ENCODE measurements at places on chromosomes 7 and 10.

DNA sequence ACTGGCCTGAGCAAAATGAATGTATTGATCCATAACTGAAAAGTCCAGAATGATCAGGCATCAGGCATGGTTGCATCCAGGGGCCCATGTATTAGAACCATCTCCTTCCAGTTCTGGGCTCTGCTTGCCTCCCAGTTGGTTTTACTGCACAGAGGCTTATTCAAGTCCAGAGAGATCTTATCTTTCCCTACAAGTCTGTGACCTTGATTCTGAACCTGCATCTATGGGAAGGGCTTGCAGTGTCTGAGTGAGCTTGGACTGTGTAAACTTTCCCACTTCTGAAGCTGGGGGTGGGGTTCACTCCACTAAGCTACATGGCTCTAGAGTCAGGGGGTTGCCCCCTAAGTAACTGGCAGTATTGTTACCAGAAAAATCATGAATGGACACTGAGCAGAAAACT lies 136.2 kb downstream of the TCF7L2 start:
- no peak for DNase-seq

GRCh38 chr7:12475362-12476063 lies 71.8 kb upstream of the VWDE start:
- DNase-seq: no peak

DNA sequence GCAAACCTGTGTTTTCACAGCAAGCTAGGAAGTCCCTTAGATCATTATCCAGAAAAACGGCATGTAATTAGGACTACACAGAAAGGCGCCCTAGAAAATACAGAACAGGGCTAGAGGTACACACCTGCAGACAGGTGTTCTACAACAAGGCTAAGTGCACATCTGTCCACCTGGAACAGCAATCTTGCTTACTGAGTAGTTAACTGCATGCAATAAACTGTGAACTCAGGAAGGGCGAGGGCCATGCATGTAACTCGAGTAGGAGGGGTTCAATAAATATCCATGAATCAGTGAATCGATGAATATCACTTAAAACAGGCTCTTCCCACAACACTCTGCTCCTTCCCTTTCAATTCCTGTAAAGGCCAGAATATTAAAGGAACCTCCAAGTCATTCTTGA lies 22.0 kb downstream of the FAM171A1 start:
- no peak for DNase-seq

DNA sequence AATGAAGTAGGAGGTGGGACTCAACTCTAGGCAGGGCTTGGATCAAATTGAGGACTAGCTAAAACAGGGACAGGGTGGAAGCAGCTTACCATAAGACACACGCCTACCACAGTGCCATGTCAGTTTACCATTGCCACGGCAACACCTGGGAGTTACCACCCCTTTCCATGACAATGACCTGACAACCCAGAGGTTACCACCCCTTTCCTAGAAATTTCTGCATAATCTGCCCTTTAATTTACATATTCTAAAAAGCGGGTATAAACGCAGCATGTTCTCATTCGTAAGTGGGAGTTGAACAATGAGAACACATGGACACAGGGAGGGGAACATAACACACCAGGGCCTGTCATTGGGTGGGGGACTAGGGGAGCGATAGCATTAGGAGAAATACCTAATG lies 72.7 kb downstream of the GCC1 start:
- DNase-seq: no peak

DNA sequence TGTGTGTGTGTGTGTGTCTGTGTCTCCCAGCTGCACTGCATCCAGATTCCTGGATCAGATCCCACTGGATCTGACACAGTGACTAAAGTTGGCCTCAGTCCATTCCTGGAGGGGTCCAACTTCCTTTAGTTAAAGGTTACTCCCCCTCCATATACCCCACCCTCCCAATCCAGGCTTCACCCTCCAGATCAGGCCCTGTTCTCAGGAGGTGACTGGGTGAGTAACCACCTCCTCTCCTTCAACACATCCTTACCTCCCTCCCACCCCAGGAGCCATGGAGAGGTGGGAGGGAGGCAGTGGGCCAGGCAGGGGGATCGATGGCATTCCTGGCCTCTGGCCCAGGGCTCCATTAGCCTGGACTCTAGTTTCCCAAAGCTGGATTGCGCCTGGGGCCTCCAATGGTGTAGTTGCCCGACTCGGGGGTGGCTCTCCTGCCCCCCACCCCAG lies 11.3 kb downstream of the KCNIP2 start:
- no peak for DNase-seq

DNA sequence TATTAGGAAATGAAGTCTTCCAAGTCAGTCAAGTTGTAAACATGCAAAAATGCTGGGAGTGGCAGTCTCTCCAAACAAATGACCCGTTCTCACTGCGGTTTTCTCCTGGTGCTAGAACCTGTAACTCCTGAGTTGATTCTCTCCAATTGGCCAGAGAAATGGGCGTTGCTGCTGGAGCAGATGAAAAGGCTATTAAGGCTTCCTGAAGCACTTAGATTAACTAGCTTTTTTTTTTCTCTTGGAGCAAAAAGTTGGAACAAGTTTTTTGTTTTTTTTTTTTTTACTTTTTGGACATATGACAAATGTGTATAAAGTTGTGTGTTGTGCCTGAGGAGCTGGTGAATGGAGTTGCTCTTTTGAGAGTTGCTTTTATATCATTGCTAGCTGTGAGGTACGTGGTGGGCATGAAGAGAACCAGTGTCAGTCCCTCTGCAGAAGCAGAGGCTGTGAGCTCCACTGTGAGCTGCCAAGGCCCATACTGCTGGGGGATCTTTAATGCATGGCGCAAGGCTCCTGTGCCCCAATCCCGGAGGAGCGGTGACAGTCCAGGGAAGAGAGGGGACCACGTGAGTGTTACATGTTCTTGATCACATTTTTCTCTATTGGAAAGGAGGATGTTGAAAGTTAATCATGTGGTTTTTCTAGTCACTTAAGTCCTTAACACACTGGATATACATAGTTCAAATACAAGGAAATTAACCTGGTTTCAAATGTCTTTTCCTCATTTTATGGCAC lies 393.6 kb upstream of the GALNT17 start:
- DNase-seq: no peak

DNA sequence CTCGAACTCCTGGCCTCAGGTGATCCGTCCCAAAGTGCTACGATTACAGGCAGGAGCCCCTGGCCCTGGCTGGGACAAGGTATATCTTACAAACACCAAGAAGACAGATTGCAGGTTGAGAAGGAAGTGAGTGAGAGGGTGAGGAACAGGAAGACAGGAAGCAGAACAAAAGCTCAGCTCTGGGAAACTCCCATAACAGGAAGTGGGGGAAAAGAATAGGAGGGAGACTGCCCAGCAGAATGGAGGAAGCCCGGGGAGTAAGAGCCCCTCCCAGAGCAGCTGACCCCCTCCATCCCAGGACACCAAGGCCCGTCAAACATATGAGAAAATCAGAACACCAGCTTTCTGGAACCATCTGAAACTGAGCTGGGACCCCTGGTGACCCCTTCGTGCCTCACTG lies 2.9 kb downstream of the TECPR1 start:
- DNase-seq: no peak

GRCh38 chr10:29857843-29858701 lies 201.3 kb downstream of the JCAD start:
- no peak for DNase-seq

- no peak for DNase-seq
Measured at GRCh38 chr10:77320971-77321471, 316.6 kb downstream of the KCNMA1 start.

GRCh38 chr7:103569621-103570305 lies 123.8 kb upstream of the SLC26A5 start:
- no peak for DNase-seq

DNA sequence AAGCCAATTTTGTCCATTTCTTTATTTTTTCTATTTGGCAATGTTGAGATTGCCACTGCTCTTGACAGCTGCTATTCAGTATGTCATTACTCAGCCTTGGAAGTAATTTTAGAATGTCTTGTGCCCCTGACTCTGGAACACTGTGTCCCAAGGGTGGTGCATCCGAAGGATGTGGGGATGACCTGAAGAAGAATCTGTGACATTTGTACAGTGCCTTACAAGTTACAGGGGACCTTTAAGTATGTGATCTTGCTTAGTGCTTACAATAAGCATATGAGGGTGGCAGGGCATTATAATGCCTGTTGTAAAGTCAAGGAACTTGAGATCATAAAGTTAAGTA lies 239.5 kb downstream of the REEP3 start:
- DNase-seq: no peak

- DNase-seq: no peak
Measured at GRCh38 chr10:133131734-133132472, 28.1 kb upstream of the KNDC1 start.

DNA sequence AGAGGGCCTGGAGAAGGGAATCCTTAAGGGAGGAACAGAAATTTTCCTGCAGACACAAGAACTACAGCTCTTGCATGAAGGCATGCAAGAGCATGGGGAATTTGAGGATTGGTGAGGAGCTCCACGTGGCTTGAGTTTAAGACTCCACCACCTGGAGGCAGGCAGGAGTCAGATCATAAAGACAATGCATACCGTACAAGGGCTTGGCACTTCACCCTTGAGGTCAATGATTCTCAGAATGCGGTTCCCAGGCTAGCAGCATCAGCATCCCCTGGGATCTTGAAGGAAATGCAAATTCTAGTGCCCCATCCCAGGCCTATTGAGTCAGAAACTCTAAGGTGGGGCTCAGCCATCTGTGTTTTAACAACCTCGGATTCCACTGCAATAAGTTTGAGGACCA lies 143.8 kb downstream of the C7orf25 start:
- DNase-seq: no peak

GRCh38 chr7:21642422-21642821 lies 99.6 kb downstream of the DNAH11 start:
- DNase-seq: no peak

- no peak for DNase-seq
Measured at GRCh38 chr10:117166418-117167345, 28.6 kb upstream of the VAX1 start.

DNA sequence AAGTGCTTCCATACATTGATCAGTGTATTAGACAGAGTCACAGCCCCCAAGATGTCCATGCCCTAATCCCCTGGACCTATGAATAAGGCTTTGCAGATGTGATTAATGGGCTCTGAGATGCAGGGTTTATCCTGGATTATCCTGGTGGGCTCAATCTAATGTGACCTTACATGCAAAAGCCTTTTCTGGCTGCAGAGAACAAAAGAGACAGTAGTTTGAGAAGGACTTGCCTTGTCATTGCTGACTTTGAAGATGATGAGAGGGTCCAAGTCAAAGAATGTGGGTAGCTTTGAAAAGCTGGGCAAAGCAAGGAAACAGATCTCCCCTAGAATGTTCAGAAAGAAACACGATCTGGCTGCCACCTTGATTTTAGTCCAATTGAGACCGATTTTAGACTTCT lies 238.7 kb downstream of the CCSER2 start:
- DNase-seq: no peak

DNA sequence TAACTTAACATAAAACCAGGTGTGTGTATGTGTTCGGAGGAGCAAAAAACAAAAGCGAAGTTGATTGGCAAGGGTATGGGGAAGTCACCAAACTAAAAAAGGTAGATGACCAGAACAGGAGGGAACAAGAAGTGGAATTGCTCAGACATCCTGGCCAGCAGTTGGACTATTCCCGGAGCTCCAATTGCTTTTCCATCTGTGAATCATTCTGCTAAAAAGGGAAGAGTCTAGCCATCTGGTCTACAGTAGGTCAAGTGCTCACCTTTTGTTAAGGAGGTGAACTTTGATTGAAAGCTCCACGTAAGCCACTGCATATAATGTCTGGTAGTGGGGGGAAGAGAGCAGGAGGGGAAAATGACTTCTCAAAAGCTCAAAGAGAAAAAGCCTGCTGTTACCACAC lies 50.0 kb upstream of the BET1 start:
- no peak for DNase-seq

DNA sequence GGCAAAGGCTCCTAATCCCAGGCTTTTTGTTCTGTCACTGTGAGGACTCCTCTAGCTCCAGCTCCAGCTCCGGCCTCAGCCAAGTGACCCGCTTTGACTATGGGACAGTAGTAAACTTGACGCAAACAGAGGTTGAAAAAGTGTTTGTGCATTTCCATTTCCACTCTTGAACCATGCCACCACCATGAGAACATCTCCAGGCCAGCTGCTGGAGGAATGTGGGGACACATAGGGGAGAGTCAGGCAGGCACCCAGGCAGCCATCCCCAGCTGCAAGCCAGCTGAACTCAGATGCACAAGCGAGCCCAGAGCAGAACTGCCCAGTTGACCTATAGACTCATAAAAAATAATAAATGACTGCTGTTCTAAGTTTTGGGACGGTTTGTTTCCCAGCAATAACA lies 224.7 kb downstream of the GRID1 start:
- DNase-seq: no peak

DNA sequence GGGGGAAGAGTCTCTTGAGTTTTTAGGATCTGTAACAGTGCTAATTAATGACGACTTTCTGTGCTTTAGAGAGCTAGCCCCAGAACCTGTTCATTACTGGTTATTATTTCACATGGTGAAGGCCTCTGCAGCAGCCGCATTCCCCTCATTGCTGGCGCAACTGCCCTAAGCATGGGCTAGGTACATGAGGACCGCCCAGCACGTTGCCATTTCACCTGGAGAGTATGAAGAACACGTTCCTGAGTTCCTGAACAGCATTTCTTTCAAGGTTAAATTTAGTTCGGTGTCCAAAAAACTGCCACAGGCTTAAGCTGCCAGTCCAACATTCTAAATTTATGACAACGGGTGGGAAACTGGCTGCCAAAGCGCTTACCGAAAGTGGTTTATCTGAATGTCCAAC lies 177.0 kb downstream of the DNAH11 start:
- DNase-seq: no peak

DNA sequence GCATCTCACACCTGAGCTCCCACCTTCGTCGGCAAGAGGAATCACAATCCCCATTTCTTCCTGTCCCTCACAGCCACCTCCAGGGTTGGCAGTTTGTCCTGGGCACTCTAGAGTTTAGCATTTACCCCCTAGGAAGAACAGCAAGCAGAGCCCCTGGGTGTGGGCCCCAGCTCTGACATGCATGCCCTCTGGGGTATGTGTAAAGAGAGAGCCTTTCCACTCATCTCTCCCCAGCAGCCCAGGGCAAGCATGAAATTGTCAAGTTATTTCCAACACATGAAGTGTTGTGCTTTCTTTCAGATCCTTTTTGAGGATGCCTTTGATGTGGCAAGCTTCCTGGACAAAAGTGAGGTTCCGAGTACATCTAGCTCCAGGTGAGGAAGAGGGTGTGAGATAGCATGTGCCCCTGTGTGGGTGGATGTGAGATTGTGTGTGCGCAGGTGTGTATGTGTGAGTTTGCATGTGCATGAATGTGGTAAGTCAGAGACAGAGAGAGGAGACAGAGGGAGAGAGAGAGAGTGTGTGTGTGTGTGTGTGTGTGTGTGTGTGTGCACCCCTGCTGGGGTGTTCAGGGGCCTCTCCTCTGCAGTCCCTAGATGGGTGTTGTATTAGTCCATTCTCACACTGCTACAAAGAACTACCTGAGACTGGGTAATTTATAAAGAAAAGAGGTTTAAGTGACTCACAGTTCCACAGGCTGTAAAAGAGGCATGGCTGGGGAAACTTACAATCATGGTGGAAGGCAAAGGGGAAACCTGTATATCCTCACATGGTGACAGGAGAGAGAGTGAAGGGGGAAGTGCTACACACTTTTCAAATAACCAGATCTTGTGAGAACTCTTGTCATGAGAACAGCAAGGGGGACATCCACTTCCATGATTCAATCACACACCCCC lies 18.1 kb downstream of the STRA8 start:
- no peak for DNase-seq

GRCh38 chr7:69577221-69577620 lies 21.1 kb upstream of the AUTS2 start:
- DNase-seq: no peak

Measured in stimulated activated CD8-positive, alpha-beta memory T cell treated with anti-CD3 and anti-CD28 coated beads, Interleukin-15, amount 100 ng/mL, for 4 hours (primary cell).